ENCODE measurements at places on chromosomes 7 and 10.
A peak's percentile ranks its signal among the peaks of the same experiment; 100 is the strongest.

GRCh38 chr10:79266084-79266483 lies 81.2 kb upstream of the PPIF start:
- no peak for DNase-seq

DNA sequence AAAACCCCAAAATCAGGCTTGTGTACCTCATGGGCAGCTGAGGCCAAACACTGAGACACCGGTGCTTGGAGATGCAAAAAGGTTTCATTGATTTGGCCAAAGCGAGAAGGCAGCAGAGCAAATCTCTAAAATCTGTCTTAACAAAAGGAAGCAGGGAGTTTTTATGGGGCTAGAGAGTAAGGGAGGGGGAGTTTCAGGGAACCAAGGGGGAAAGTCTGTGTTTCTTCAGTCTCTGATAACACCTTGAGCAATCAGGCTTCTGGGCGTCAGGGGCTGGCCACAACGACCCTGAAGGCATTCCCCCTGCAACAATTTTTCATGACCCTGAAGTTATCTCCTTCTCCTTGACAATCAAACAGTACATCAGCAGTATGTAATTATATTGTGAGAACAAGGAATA lies 2.7 kb upstream of the ZNF786 start:
- DNase-seq, result no peak

DNA sequence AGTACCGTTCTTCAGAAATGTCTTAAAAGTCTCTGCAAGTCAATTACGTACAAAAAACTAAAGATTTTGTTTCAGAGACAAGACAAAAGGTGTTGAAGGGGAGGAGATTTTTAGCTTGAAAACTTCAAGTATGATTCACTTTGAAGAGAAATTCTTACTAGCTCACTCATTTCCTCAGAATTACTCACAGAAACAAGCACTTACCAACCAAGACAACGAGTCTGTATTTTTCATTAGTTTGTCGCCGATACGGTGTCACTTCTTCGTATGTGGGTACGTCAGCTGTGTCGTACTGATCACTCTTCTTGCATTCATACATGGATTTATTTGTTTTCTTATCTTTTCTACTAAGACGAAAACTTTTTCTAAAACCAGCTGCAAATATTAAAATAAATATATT lies 90.6 kb upstream of the ODAD2 start:
- DNase-seq, result no peak

GRCh38 chr10:62541811-62542210 lies 167.6 kb downstream of the ZNF365 start:
- DNase-seq, result peak; percentile 15

GRCh38 chr10:126012485-126012884 lies 116.1 kb downstream of the FANK1 start:
- no peak for DNase-seq

GRCh38 chr7:69599286-69599954 lies 1.1 kb downstream of the AUTS2 start:
- no peak for DNase-seq

DNA sequence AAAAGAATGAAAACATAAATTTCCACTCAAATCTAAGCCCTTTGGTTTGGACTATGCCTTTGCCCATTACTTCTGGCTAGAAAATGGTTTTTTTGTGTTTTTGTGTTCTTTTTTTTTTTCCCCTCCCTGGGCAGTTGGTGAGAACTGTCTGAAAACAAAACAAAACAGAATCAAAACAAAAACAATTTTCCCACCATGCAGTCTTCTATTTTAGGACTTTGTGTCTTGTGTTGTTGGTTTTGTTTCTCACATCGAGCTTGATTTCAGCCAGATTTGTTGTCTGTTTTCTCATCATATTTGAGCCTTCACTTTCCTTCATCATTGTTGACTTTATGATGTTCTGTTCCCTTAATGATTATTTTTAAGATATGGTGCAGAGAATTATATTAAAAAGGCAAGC lies 206.3 kb downstream of the MACC1 start:
- DNase-seq, result no peak

DNA sequence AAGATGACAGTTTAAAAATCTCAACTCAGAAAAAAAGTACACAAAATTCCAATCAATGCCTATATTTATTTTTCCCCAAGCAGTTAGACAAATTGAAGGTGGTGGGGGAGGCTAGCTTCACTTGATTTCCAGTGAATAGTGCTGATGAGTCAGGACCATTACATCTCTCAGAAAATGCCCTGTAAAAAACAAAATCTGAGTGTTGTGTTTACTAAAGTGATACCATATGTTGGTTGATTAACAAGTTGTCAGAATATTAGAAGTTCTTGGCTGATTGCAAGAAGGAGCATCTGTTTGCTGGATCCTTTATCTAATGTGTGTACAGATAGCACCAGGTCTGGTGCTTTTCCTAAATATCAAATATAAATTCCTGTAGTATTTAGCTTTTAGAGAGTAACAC lies 31.3 kb upstream of the KIAA1217 start:
- DNase-seq, result no peak

DNA sequence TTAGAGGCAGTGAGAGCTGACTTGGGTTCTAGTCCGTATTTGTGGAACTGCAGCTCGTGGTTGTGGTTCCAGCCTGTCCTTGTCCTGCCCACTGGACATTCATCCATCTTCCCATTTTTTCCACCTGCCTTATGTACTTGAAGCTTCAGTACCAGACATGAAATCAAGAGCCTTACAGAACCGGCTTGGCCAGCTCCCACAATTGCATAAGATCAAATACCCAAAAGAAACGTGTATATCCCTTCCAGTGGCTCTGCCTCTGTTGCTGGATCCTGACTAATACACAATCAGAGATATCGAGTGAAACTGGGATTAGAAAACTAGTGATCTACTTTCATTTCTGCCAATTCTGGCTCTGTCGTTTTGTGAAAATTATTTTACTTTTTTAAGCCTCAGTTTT lies 23.8 kb upstream of the LIPA start:
- no peak for DNase-seq

DNA sequence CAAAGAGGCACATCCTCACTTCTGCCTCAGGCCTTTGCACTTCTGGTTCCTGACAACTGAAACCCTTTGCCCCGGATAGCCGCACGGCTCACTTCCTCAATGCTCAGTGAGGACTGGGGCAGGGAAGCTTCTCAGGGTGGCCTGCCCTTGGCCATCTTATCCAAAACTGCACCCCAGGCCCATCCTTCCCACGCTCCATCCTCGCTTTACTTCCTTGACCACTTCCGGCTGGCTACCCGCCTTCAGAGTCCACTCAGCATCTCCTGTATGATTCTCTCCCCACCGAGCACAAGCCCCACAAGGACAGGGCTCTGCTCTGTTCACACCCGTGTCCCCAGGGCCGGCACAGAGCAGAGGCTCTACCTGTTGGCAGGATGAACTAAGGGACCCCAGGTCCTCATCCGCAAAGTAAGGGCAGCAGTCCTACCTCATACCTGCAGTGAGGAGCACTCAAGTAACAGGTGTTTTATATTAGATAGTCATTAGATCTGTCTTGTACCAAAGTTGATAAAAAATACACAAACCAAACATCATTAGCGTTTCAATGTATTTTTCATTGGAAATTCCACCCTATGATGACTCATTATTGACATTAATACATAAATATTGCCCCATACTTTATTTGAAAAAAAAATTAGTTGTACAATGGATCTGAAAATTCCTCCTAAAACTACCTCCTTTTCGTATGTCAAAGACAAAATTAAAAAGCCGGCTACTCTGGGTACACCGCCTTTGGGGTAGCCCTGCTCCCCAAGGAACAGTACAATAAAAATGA lies 35.0 kb downstream of the GNA12 start:
- no peak for DNase-seq

DNA sequence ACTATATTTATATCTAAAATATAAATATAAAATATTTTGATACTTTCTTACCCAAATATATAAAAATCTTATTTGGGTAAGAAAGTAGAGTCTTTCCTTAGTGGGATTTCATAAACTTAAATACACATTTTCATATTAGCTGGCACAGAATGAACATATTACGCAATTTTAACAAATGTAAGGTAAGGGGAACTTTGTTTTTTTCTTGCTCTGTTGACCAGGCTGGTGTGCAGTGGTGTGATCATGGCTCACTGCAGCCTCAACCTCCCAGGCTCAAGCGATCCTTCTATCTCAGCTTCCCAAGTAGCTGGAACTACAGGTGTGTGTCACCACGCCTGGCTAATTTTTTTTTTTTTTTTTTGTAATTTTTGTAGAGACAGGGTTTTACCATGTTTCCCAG lies 18.3 kb downstream of the CYP26A1 start:
- peak; percentile 33 for DNase-seq

GRCh38 chr10:6445671-6446316 lies 134.3 kb downstream of the PRKCQ start:
- peak; percentile 37 for DNase-seq

- DNase-seq, result no peak
Observed at GRCh38 chr10:68154211-68154497, 44.9 kb downstream of the MYPN start.

DNA sequence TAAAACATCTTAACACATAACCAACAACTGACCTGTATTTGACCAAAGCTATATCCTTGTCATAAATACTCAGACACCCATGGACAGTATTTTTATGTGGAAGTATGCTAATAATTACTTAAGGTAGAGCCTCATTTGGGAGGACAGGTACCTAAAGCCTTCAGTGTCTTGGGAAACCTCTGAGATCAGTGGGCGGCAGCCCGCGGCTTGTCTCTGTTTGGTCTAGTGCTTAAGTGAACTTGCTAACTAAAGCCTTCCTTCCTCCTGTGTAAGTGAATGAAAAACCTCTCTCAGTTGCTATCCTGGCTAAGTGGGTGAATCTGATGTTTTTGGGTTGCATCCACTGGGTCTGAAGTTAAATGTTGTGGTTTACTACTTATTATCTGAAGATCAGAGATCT lies 144.5 kb upstream of the AGR3 start:
- no peak for DNase-seq

- DNase-seq, result no peak
Observed at GRCh38 chr10:77628906-77629730, 8.5 kb downstream of the KCNMA1 start.

- no peak for DNase-seq
Observed at GRCh38 chr7:767580-767940, 40.5 kb upstream of the PRKAR1B start.

DNA sequence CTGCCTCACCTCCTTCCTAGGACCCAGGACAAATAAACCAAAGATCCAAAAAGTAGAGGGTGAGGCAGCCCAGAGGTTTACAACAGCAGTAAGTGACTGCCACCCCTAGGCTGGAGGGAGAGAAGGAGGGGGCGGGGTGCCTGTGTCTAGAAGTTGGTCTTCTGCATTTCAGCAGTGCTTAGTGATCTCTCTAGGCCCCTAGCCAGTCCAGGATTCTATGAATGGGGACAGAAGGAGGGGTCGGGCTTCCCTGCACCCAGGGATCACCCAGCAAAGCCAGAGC lies 62.8 kb upstream of the KDM7A start:
- no peak for DNase-seq

GRCh38 chr10:107415446-107415845 lies 250.9 kb upstream of the SORCS1 start:
- peak; percentile 42 for DNase-seq

DNA sequence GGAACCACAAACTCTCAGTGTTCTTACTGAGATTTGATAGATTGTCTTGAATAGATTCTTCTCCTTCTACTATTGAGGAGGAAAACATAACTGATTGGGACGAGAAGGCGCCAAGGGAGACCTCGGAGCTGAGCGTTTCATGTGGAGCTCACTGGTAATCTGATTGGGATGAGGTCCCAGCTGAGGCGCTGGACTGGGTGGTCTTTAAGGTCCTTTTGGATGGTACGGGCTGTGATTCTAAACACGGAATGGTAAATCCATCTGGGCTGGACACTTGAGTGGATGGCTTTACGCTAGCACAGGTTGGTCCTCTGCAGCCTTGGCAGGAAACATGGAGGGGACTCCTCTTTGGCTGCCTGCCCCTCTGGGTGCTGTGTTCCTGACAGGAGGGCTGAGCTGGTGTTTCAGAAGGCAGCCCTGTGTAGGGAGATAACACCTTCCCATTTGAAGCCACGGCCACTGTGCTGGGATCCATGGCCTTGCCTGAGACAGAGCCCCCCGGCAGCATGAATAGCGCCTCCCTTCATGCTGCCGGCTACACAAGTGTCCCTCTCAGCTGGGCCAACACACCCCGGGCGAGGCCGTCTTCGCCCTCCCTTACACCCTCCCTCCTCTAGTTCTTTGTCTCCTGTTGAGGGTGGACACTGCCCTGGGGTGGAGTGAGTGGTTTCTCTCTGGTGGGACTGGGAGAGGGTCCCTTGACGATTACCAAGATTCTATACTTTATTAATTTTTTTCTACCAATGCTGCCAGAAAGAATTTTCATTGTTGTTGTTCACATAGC lies 203.2 kb upstream of the SHH start:
- DNase-seq, result no peak

- DNase-seq, result peak; percentile 74
Observed at GRCh38 chr10:124461642-124462347, at the start of gene LHPP. Gene LHPP (plus strand): TSS chr10:124461823. CDS start chr10:124461863, 40 bp downstream.

GRCh38 chr7:69775231-69775771 lies 177.0 kb downstream of the AUTS2 start:
- no peak for DNase-seq

DNA sequence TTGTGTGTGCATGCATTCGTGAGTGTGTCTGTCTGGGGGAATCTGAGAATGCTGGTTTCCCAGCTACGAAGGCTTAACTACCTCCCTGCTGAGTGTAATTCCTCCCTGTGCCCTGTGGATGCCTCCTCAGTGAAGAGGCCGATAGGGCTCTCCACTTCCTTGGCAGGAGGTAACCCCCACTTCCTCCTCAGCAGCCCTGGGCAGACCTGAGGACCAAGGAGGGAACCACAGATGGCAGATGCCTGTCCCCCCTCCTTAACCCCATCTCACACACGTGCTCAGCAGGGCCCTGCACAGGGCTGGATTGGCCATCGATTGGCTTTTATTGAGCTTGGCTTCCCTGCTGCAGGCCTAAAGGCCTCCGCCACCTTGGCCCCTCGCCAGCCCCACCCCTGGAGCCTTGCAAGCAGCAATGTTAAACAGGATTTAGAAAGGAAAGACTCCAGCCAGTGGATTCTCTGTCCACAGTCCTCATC lies 45.6 kb upstream of the LRRC4 start:
- no peak for DNase-seq

DNA sequence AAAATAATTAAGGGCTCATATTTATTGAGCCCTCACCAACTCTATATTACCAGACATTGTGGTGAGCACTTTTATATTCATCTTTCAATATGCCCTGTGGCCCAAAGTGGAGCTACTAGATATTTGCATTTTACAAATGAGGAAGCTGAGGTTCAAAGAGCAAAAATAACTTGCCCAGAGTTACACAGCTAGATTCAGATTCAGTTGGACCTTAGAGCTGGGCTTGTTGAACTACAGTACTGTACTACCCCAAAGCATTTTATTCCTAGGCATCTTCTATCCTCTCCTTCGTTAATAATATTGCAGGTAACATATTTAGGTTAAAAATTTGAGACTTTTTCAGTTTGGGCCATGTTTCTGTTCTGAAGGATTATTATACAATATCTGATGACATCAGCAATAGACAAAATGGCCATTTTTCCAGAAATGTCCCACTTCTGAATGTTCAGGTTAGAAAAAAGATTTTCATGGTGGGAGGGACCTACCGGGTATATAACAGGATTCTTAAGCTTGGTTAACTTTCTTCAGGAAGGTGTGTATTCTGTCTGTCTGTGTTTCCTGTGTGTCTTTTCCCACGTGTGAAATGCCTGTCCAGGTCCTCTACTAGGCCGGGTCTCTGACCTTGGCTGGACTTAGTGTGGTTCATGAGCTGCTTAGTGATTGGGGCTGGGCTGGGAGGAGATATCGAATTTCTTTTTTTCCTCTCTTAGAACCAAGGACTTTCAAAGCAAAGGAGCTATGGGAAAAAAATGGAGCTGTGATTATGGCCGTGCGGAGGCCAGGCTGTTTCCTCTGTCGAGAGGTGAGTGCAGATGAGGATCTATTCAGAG lies 13.6 kb downstream of the PRXL2A start:
- DNase-seq, result no peak
